ENCODE measurements at places on chromosomes 1 and 21. TPM values are rescaled to one million over a fixed set of nuclear protein-coding genes. Genes with fewer than 3 reads are reported as not detected.

SPRR2A gene
- not detected for total RNA-seq

- DNase-seq, result no peak
Observed at GRCh38 chr1:239483391-239483790, 97.0 kb downstream of the CHRM3 start.

- no peak for DNase-seq
Observed at GRCh38 chr1:82578086-82578726, 777.5 kb downstream of the ADGRL2 start.

GRCh38 chr1:77394166-77394565 is 112.3 kb downstream of the AK5 start:
- DNase-seq, result no peak

- peak; percentile 18 for DNase-seq
Observed at GRCh38 chr1:92968138-92969032, 7.1 kb upstream of the DIPK1A start.

- no peak for DNase-seq
Observed at GRCh38 chr1:202811296-202812175, 782 bp downstream of the PCAT6 start.

DNA sequence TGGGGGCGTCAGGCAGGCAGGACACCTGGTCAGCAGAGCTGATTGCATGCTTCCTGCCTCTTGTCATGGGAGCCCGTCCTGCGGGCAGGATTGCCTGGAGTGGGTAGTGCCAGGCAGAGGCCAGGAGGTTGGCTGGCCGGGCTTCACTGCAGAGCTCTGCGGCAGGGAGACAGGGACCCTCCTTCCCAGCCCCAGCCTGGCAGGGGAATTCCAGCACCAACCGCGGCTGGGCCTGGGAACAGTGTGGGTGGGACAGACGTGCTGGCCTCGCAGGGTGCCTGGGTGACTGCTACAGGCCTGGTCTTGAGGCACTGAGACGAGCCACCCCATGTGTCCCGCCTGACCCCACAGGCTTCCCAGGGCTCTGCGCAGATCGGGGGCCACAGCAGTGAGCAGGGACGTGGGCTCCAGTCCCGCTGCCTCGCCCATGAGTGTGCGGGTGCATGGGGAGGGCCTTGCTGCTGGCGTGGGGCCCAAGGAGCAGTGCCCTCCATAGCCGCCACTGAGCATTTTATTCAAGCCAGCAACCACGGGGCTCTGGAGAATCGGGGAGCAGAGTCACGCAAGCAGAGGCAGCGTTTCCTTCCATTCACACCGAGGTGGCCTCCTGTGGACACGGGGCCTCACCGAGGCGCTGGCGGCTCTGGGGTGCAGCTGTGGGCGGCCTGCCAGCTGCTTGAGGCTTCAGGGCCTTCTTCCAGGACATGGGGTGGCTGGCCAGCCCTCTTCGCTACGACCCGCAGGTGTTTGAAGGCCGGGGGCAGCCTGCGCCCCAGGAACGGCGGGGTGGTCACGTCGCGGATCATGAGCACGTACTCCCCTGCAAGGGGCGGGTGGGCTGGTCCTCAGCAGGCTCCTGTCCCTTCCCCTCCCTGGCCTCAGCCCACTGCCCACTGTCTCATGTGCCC is 70.3 kb downstream of the MORN1 start:
- no peak for DNase-seq

VWA1 gene
- total RNA-seq, result 7.0 TPM

CELF3 gene
- total RNA-seq, result 0.17 TPM

DNA sequence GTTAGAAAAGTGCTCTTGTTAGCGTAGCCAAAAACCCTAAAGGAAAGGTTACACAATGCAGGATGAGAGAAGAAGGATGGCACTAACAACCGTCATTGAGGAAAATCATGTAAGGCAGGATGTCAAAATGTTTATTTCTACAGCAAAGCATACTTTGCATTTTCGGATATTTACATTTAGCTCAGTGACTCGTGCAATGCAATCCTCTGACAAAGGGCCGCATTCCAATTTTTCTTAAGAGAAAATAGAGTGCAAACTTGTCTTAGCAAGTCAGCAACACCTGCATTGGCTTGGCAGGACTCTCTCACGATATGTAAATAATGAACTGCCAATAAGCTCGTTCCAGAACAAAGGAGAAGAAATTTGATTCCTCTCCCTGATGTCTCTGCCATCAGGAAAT is 33.3 kb downstream of the TIAM1 start:
- DNase-seq, result peak; percentile 33

AK4 gene
- total RNA-seq, result 28.8 TPM

- no peak for DNase-seq
Observed at GRCh38 chr1:85085417-85085816, 37.1 kb upstream of the MCOLN3 start.

- DNase-seq, result no peak
Observed at GRCh38 chr1:30701258-30701633, 22.1 kb downstream of the MATN1 start.

DISC1 gene
- total RNA-seq, result 1.8 TPM

DNA sequence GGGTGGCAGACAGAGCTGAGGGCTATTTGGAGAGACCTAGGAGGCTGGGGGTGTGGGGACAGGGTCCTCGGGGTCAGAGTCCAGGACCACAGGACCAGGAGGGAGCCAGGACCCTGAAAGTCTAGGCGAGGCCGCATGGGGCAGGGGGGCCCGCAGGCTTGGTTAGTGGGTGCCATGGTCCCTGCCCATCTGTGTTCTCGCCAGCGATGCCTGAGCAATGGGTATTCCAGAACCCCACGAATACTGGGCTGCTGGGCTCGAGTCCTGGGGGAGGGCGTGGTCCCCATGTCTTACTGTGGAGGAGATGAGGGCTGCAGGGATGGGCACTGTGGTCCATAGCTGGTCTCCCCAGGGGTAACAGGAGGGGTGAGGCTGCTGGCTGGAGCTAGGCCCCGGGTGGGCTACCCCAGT is 2.0 kb downstream of the KRTAP10-6 start:
- DNase-seq, result no peak

TEDDM1 gene
- not detected for total RNA-seq

SERPINC1 gene
- not detected for total RNA-seq

DNA sequence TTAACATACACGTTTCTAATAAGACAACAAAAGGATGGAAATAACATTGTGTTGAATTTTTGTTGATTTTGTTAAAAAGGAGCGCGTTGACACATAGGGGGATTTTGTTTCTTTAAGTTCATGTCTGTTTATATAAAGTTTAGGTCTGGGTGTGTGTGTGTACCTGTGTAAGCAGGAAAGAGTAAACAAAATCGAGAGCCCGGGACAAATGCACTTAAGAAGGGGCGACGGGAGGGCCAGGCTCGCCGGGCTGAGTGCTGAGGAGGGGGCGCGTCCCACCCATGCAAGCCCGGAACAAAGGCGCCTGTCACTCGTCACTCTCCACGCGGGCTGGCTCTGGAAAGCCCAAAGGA is 28.8 kb upstream of the TRIM17 start:
- no peak for DNase-seq

DNA sequence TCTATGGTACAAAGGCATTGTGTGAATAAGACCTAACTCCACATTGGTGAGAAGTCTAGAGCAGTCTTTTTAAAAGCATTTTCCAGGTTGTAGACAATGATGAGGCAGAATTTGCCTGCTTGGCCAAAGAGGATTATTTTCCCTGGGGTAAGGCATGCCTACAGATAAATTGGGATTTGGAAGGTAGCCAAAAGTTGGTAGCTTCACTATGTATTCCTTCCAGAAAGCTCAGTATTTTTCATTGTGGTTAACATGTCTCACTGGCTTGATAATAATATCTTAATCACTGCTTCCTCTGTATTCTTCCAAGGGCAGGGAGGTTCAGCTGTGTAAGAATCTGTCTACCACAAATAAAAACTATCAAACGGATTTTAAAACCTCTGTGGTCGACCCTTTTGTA is 590.8 kb upstream of the PRMT6 start:
- DNase-seq, result no peak

DENND2C gene
- 0.62 TPM for total RNA-seq

GRCh38 chr1:1950940-1951339 is 31.9 kb upstream of the TMEM52 start:
- DNase-seq, result no peak

Measured in neural progenitor cell (in vitro differentiated cells).